ENCODE measurements at places on chromosomes 4 and X.

- DNase-seq: no peak
Observed at GRCh38 chrX:134075894-134076718, 90.7 kb upstream of the GPC3 start.

- no peak for DNase-seq
Observed at GRCh38 chr4:184446132-184446658, 28.2 kb downstream of the IRF2 start.

DNA sequence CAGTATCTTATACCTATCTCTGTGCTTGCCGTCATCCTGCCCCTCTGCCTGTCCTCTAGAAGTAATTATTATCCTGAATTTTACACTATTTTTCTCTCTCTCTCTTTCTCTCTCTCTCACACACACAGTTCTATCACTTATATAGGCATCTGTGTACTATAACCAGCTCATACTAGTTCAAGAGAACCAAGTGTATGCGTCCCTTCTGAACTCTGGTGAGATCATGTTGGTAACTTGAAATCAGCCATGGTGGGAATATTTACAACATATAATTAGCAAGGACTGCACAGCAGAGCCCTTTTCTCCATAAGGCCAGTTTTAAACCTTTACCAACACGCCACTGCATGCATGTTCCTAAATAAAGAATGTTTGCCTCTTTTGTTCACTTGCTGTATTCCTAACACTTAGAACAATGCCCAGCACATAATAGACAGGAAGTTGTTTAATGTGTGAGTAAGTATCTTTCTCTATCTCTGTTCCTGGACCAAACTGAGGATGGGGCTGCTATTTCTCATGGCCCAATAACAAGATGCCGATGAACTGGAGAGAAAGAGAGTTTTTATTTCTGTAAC is 51.1 kb upstream of the IL21 start:
- no peak for DNase-seq

DNA sequence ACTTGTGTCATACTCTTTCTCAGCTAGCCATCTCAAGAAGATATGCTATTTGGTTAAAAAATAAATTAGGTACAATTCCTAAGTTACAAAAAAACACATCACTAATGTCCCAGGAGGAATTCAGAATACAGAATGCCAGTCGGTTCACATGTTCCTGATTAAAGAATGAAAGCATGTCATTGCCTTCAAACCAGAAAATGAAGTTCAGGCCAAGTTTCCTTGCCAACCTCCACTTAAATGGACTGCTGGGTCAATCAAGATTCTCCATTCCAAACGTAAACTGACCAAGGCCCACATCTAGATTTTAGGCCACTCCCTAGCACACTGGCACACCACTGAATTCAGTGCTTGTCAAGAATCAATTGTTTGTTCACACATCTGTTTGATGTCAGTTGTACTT is 6.5 kb downstream of the PIGA start:
- DNase-seq: no peak

GRCh38 chr4:81884986-81885385 is 413.3 kb upstream of the RASGEF1B start:
- DNase-seq: no peak

DNA sequence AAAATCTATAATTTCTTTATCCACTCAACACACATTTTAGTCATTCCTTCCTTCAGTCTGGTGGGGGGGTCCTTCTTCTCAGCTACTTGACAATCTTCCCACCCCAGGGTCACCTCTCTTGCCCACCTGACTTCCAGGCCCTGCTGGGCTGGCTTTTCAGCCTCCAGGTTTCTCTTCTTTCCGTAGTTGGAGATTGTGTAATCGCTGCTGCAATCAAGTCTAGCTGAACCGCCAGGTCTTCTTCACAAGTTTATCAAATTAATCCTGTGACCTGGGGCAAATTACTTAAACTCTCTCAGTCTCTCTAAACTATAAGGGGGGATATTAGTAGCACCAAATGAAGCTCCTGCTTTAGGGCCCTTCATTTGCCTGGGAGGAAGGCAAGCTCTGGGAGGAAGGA is 102.9 kb upstream of the TNIP3 start:
- no peak for DNase-seq

GRCh38 chr4:100742045-100742444 is 224.2 kb upstream of the EMCN start:
- DNase-seq: no peak

DNA sequence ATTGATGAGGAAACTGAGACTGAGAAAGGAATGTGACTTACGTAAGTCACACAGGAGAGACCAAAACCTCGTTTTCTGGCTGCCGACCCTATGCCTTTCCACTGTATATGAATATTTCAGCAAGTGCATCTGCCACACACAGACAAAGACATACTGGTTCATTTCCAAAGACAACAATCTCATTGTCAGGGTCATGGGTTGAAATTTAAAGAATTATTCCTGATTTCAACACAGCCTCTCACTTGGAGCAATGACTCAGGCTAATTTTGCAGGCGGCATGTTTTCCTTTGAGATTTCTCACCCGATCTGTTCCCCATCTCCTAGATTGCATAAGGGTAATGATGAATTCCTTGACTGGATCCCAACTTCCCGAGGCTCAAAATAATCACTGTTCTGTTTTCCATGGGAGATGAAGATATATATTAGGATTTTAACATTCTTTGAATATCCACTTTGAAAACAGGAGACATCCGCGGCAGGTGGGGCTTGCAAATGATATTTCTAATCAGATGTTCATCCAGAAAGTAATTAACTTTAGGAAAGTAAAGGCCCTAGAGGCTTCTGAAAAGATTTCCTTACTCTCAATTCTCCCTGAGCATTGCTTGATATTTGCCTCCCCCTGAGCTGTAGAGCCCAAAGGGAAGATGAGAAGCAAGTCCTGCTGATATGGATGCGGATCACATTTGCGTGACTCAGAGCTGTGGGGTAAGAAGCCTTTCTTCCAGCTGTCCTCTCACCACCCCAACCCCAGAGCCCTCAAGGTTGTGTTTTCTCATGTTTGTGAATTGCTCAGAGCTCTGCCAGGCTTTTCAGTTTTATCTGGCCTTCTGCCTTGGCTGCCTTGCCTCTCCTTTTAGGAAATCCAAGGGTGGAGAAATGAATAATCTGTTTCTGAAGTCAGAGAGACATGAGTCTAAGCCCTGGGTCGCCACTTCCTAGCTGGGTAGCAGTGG is 361.1 kb upstream of the BOD1L1 start:
- peak; percentile 91 for DNase-seq

DNA sequence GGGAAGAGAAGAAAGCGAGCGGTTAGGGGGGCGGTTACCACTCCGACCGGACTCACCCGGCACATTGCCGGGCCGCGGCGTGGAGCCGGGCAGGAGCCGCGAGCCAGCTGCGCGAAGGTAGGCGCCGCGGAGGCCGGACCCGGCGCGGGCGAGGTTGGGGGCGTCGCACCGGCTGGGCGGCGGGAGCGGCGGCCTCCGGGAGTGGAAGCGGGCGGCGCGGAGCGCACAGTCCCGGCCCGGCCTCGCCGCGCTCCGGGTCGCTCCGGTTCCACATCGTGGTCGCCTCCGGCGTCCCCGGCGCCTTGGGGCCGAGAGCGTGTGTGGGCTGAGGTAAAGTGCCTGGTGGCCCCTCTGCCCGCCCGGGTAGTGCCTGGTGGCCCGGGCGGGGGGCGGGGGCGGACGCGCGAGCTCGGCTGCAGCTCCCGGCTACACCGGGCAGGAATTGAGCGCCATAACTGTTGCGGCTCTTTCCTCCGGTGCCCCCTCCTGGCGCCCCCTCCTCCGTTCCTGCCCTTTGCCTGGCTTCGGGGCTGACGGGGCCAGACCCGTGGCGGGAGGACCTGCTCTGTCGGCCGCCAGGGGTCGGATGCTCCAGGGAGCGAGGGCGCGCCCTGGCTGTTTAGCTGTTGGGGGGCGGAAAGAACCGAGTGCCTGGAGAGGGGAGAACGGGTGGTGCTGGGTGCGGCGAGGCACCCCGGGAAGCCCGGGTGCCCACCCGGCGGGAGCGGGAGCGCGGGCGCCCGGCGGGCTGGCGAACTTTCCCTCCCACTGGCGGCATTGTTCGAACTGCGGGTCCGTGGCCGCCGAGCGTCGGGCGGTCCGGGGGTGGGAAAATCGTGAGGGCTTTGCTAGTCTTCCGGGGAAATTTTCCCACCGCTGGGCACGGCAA is 626 bp downstream of the JADE3 start:
- DNase-seq: no peak

- no peak for DNase-seq
Observed at GRCh38 chr4:51884055-51884454, 41.1 kb downstream of the DCUN1D4 start.

DNA sequence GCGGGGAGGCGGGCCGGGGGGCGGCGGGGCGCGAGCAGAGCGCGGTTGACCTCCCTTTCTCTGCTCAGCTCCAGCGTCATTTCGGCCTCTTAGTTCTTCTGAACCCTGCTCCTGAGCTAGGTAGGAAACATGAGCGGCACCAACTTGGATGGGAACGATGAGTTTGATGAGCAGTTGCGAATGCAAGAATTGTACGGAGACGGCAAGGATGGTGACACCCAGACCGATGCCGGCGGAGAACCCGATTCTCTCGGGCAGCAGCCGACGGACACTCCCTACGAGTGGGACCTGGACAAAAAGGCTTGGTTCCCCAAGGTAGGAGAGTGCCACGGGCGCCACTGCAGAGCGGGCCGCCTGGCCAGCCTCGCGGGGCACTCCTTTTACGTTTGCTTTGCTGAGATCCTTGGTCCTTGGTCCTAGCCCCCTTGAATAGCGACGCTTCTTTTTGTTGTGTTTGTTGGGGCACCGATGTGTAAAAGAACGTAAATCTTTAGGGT is at the start of gene HTATSF1:
TSS of gene HTATSF1 (plus strand) at position 37 of the 497 bp plus-strand sequence. CDS start at position 130, 93 bp downstream.
- peak; percentile 1 for DNase-seq

DNA sequence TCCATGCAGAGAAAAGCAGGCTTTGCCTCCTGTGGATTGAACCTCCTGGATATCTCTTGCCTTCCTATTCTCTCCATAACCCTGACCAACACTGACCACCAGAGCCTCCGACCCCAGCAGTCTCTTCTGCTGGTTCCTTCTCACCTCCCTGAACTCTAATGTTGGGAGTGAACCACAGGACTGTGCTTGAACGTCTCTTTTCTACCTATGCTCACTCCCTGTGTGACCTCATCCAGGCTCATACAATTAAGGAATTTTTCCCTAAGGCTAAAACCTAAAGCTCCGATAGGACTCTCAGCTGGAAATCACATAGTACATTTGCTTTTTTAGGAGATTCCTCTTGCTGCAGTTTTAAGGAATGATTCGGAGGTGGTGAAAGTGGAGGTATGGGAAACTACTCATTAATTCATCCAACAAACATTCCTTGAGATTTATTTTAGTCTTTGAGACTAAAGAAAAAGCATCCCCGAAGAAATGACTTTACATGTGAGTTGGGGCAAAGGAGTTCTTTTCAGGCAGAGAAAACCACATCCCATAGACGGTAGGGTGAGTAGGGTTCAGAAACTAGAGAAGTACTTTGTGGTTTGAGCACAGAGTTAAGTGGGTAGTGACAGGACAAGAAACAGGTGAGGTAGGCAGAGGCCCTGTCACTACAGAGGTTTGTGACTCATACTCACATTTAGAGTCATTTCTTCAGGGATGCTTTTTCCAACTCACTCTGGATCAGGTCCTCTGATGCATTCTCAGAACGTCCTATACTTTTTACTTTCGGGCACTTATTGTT is 30.8 kb downstream of the NDNF start:
- no peak for DNase-seq

All from GM04503 (cell line).